ENCODE measurements at places on chromosomes 5 and 9.
A peak's percentile ranks its signal among the peaks of the same experiment; 100 is the strongest.

GRCh38 chr9:120711841-120712538 is 2.3 kb downstream of the MEGF9 start:
- ATAC-seq: no peak

DNA sequence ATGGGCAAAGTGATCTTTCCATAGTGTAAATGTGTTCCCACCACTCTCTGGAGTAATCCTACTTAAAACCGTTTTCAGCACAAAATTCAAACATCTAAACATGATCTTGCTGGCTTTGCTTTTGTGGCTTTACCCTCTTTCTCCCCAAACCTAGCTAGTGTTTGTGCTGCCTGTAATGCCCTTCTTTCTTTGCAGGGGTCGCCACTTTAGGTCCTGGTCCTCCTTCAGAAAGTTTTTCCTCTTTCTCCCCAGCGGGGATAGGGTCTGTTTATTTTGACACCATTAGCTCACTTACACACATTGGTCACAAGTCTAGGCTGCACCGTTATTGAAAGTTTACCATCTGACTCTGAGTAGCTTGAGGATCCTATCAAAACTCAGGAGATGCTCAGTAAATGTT is 736 bp upstream of the HSD17B4 start:
- ATAC-seq: no peak

- ATAC-seq: no peak
Observed at GRCh38 chr9:27382975-27383374, 86.0 kb upstream of the EQTN start.

DNA sequence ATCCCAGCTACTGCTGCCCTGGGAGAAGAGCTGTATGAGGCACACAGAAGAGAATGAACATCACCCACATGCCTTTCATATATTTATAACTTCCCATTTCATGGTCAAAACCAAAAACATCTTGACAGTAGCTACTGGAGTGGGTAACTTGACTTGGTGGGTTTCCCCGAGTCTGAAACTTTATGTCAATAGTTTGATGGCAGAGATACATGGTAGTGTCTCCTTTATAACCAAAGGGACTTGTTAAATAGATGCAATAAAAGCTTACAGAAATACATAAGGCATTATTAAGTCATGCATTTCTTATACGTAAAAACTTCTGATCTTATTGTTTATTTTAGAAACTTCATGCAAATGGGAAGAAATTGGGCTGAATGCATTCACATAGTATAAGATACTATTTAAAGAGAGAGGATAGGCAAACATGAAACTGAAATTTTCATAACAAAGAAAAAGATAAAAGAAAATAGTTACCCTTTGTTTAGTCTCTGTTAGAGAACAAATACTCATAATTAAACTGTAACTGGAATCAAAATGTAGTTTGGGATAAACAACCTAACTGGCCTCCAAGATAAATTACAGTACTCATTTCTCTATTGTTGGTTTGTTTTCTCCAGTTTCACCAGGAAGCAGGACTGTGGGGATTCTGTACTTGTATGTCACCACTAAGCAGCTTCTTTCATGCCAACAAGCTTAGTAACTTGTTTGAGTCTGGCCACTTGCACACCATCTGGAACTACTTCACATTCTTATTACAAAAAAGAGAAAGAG is 459.3 kb upstream of the MEF2C start:
- ATAC-seq: no peak

DNA sequence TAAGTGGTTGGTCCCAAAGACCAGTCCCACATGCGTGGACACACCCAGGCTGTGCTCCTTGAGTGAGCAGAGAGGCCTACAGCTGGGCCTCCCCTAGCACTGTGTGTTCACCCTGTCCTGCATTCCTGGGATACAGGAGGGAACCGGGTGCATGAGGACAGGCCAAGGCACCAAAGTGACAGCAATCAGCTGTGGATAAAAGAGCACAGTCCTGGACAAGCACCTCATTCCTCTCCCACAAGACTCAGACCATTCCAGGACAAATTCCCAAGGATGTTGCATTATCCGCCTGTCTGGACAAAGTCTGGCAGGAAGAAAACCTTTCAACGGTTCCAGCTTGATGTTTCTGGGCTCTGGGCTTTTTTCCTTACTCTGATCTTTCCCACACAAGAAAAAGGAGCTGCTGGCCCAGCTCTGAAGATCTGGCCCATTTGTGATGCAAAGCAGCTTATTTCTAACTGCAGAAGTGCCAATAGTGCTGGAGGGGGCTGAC is 273.2 kb downstream of the ENC1 start:
- peak; percentile 66 for ATAC-seq

GRCh38 chr5:106397700-106398099 is 1273.0 kb downstream of the EFNA5 start:
- ATAC-seq: no peak

- no peak for ATAC-seq
Observed at GRCh38 chr5:11958321-11958720, 54.1 kb upstream of the CTNND2 start.

GRCh38 chr9:25613709-25614108 is 64.5 kb downstream of the TUSC1 start:
- ATAC-seq: no peak

GRCh38 chr5:172413601-172414171 is 40.6 kb downstream of the SH3PXD2B start:
- no peak for ATAC-seq

DNA sequence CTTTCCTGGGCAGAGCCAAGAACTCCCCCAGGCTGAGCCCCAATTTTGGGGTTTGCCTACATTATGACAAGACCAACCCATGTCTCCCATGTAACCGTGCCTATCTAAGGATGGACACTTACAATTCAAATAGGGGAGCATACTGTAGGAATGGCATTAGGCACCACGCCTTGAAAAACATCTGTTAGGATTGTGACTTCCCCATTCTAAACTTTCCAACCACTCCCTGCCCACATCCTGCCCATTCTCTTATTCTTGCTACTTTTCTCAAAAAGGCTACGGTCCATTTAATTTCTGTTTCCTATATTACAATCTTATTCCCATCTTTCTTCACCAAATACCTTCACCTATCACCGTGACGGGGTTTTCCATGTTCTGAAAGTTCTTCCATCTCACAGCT is 99.2 kb downstream of the LPAR1 start:
- ATAC-seq: no peak

- no peak for ATAC-seq
Observed at GRCh38 chr5:2187156-2187555, 304.4 kb upstream of the IRX4 start.

DNA sequence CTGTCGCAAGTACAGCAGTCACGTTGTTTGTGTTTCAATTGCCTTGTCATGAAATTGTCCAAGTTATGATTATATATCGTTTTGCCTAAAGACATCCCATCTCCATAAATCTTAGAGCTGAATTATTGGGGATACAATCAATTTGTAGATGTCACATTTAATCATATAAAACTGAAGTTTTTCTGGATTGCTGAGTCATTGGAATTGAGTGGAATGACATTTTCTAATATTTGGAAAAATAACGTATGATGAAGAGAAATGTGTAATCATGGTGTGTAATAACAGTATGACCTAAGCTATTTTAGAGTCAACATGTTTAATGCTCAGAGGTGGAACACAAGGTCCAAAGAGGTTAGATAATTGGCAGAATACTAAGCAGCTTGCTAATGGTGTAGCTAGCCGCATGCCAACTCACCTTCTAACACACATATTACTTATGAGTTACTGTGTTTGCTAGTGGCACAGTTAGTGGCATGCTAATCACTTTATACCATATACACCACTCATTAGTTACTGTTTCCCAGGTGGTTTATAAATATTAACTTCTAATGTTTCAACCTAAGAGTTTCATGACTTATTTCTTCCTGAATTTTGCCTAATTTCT is 473.1 kb upstream of the GRAMD2B start:
- ATAC-seq: no peak

DNA sequence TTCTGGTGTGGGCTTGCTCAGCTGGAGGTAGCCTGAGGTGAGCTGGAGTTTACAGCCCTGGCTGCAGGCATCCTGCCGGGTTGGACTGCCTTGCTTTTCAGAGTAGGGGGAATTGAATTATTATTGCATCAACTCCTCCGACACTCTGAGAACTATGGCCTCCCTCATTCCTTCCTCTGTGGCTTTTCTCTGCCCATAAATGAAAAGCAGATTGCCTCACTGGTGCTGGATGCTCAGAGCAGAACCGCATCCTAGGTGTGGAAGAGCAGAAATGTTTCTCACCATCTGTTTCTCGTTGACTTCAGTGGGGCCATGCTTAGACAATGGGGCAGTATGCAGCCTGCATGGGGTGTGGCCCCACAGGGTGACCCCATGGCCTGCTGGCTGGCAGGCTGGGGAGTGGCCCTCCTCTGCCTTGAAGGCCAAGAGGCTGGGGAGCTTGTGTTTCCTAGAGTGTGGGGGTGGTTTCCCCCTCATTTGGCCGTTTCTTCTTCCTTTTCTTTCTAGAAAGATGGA is 27.3 kb upstream of the TGFBI start:
- peak; percentile 18 for ATAC-seq

DNA sequence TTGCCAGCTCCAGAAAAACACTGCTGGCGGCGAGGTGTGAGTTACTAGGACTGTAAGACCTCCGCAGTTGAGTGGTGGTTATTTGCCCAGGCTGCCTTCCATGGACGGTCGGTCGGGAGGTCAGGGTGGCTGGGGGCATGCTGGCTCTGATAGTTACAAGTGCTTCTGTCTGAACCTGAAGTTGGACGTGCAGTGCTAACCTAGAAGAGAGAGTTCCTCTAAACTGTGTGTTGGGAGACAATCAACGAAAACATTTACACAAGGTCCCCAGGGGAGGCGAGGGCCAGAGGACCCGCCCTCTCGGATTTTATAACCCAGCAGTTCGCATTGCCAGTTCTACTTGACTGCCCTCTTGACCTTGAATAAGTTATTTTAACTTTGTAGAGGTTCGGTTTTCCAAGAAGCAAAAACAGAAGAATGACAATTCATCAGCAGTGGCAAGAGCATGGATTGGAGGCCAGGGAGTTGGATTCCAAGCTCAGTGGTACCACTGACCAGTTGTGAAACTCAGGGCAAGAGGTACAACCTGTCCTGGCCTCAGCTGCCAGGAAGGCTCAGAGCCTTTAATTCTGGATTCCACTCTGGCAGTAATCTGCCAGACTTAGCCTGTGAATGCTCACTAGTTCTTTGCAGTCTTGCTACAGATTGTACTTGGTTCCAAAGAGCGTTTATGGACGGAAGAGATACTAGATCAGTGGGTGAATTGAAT is 28.7 kb upstream of the PDE8B start:
- peak; percentile 26 for ATAC-seq

- ATAC-seq: no peak
Observed at GRCh38 chr9:136107953-136108647, 10.6 kb downstream of the TMEM250 start.

DNA sequence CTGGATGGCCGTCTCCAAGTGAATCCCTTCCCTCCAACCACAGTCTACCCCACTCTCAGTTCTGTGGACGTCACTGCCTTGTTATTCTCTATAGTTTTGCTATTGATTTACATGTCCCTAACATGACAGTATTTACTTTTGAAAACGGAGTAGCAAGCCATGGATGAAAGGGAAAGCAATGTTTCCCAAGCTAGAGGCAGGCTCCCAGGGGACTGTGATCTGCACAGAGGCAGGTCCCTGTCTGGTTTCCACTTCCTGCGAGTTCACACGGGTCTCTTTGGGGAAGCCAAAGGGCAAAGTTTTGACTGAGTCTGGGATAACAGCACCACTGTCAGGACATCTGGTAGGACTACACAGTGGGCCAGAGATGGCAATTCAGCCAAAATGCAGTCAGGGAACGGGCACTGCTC is 12.7 kb downstream of the C9orf153 start:
- ATAC-seq: no peak

GRCh38 chr9:136624184-136624951 is 38.3 kb upstream of the EGFL7 start:
- ATAC-seq: no peak

DNA sequence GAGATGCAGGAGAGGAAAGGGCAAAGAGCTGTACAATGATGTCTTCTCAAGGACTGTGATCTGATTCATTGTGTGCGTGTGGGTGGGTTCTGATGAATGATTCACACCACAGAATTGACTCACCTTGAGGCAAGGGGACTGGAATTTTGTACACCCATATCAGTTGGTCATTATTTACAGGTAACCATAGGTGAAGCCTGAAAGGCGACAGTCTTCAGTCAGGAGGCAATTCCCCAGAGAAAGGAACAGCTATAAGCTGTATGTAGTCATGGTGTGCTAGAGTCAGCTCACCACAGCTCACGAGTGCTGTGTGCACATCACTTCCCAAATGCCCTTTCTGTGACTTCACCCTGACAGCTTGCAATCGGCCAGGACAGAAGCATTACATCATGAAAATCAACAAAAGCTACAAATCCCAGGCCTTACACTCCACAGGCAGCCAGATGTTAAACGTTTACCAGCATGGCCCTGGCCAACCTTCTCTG is 87.6 kb upstream of the RPS23 start:
- no peak for ATAC-seq

- ATAC-seq: no peak
Observed at GRCh38 chr5:110371725-110372041, 354.8 kb downstream of the TMEM232 start.

- no peak for ATAC-seq
Observed at GRCh38 chr5:167644619-167645018, 646.8 kb upstream of the WWC1 start.

GRCh38 chr5:101838435-101838834 is 457.6 kb downstream of the SLCO4C1 start:
- ATAC-seq: no peak

- no peak for ATAC-seq
Observed at GRCh38 chr9:10661994-10662393, 49.2 kb upstream of the PTPRD start.

DNA sequence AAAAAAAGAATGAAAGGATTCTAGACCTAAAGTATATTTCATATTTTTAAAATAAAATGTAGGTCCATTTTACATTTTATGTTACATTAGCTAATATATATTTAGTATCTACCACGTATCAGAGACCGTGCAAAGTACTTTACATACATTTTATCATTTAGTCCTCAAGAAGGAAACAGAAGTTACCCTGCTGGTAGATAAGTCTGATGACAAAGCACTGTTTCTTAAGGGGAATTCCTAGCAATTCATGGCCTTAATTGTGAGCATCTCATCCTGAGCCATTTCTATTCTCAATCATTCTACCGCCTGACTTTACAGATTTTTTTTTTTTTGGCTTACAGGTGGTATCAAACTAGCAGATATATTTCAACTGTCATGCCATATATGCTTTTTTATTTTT is 367.7 kb downstream of the PRELID2 start:
- no peak for ATAC-seq

DNA sequence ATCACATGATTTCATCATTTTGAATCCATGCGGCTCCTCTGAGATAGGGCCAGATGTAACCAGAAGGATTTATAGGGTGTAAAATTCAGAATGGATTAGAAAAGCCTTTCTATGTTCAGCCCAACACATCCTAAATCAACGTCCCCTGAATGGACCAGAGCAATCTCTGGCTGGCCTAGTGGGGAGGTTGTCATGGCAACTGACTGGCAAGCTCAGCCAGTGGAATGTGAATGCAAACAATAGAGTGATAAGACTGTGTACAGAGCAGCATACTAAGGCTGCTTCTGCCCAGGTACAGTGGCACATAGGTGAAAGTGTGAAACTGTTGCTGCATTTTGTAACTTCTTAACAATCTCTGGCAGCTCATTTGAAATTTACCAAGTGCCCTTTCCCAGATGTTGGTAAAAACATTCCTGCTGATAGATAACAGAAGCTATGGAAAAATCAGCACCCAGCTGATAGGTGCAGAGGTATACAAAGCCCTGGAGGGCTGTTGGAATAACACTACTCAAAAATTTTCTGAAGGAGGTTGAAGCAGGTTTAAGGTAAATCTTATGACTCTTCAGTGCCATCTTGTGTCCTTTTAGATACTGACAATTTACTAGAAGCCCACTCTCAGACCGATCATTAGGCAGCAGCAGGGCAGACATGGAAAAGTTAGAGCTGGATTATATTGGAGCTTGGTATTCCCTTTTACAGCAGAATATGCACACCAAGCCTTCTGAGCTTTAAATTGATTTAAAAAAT is 267.2 kb downstream of the RAB3C start:
- ATAC-seq: no peak
